ENCODE measurements at places on chromosomes 6 and 20. TPM values are rescaled to one million over a fixed set of nuclear protein-coding genes. Genes with fewer than 3 reads are reported as not detected.

DNA sequence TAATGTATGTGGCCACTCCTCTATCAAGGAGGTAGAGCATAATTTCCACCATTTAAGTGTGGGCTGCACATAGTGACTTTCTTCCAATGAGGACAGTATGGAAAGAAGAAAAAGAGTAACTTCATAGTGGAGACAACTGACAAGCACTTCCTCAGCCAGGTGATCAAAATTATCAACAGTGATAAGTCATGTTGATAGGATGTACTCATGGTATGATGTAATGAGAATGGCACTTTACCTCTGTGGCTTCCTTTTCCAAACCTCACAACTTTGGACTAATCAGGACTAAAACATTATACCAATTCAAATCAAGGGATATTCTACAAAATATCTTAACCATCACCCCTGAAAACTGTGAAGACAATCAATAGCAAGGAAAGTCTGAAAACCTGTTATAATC is 302.3 kb upstream of the CITED2 start:
- no peak for DNase-seq

GRCh38 chr6:139448051-139448649 is 73.7 kb upstream of the CITED2 start:
- DNase-seq: no peak

DNA sequence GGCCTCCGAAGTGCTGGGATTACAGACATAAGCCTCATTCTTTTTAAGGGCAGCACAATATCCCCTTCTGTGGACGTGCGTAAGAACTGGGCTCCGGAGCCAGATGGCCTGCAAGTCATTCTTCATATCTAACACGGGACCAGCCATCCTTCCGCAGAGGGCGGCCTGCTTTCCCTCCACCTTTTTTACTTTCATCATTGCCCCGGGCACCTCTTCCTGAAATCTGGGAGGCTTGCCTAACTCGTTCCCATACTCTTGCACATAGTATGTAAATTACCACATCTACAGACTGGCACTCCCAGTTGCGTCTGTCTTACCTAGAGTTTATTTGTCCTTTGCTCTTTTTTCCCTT is 29.9 kb upstream of the SLC23A2 start:
- DNase-seq: no peak

Gene CALHM4
- not detected for total RNA-seq

Gene SNAP25
- total RNA-seq: 0.42 TPM

Gene GRIK2
- total RNA-seq: under 0.01 TPM
